ENCODE measurements at places on chromosomes 3 and 15. TPM values are rescaled to one million over a fixed set of nuclear protein-coding genes. Genes with fewer than 3 reads are reported as not detected.

DET1 gene
- 5.4 TPM for total RNA-seq

TAGLN3 gene
- total RNA-seq, result not detected

HYAL1 gene
- total RNA-seq, result 0.50 TPM

PLXNA1 gene
- 22.1 TPM for total RNA-seq

C3orf62 gene
- 1.5 TPM for total RNA-seq

FSIP1 gene
- total RNA-seq, result 0.65 TPM

BCHE gene
- total RNA-seq, result 0.79 TPM

ITIH4 gene
- 1.7 TPM for total RNA-seq

PROK2 gene
- total RNA-seq, result not detected

AADACL2 gene
- not detected for total RNA-seq

HESX1 gene
- 0.38 TPM for total RNA-seq

MKRN2OS gene
- not detected for total RNA-seq

FMN1 gene
- total RNA-seq, result 0.70 TPM

APOD gene
- 0.87 TPM for total RNA-seq

ZXDC gene
- total RNA-seq, result 8.8 TPM

DOCK3 gene
- total RNA-seq, result 0.35 TPM

SKOR1 gene
- 0.07 TPM for total RNA-seq

SLC51B gene
- 21.2 TPM for total RNA-seq

AGTR1 gene
- 0.71 TPM for total RNA-seq

TEX9 gene
- 5.4 TPM for total RNA-seq

MUC20 gene
- 0.75 TPM for total RNA-seq

Measured in A549 treated with GW870086 at 1 μM for 4 hours (cell line).